ENCODE measurements at places on chromosomes 1 and 21. TPM values are rescaled to one million over a fixed set of nuclear protein-coding genes. Genes with fewer than 3 reads are reported as not detected.

The COL16A1 gene
- total RNA-seq: 9.9 TPM

The GUCA2B gene
- not detected for total RNA-seq

The PLPP3 gene
- 34.0 TPM for total RNA-seq

The S100A3 gene
- not detected for total RNA-seq

The TMEM51 gene
- total RNA-seq: 10.2 TPM

GRCh38 chr1:247825362-247825761 is 1.4 kb upstream of the OR14A16 start:
- H3K4me1 ChIP-seq: no peaks in the 10 kb centered on the region
- no peak overlapping the region for H3K27ac ChIP-seq
- H3K4me3 ChIP-seq: no peak overlapping the region
- H3K27me3 ChIP-seq: no peaks in the 10 kb centered on the region

DNA sequence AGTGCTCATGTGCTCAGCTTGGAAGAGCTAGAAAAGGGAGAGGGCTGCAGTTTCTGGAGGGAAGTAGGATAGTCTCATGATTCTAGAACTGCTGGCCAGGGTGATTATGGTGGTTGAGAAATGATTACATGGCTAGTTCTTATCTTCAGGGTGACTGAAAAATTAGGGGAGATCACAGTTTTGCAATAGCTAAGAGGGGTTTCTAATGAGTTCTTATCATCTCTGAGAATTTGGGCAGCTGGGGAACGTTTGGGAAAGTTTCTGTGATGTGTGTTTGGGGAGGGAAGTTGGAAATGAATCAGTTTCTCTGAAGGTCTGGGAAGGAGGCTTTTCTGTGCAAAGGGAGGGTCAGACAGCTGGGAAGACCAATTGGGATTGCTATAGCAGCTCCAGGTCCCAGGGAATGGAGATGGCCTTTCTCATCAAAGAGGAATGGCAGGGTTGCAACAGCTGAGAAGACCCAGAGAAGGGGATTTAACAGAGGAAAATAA is 7.6 kb upstream of the RHOU start:
- no peaks in the 10 kb centered on the region for H3K4me1 ChIP-seq
- peaks cover 24% of the 10 kb centered on the region for H3K27me3 ChIP-seq
- no peak overlapping the region for H3K27ac ChIP-seq

DNA sequence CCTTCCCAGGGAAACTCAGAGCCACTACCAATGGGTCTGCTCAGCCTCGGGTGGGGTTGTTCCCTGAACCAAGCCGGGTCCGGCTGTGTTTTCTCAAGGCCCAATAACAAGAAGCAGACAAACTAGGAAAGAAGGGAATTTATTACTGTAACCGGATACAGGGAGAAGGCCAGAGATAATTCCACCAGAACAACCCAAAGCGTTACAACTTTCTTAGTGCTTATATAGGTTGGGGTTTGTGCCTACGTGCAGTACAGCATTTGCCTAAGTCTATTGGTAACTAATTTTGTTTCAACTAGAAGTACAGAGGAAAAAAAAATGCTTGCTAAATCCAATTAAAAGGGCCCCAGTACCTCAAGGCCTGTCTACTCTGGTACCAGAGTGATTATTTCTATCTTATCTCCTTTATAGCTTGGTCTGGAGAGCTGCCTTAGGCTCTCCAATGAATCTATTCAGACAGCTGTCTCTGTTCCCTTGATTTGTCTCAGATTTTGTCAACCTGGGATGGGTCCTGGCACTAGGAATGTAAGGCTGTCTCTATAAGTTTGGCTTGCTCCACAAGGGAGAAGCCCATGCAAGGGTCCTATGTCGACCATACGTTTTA is 57.3 kb upstream of the CCDC190 start:
- DNase-seq: no peak
- H3K27me3 ChIP-seq: no peaks in the 10 kb centered on the region
- H3K36me3 ChIP-seq: no peaks in the 10 kb centered on the region
- no peak overlapping the region for H3K4me3 ChIP-seq

- DNase-seq: no peak
- no peaks in the 10 kb centered on the region for H3K4me1 ChIP-seq
- H3K27me3 ChIP-seq: no peaks in the 10 kb centered on the region
- H3K4me3 ChIP-seq: no peak overlapping the region
Measured at GRCh38 chr1:1262758-1263157, 10.9 kb downstream of the UBE2J2 start.

Measured in endodermal cell (in vitro differentiated cells).